Activated CD4-positive, alpha-beta T cell treated with anti-CD3 and anti-CD28 coated beads, Interleukin-2, amount 10 ng/mL, durations not matched to agents 7 days and 5 days (primary cell): ENCODE measurements at places on chromosomes 12 and 14. TPM values are rescaled to one million over a fixed set of nuclear protein-coding genes. Genes with fewer than 3 reads are reported as not detected.

- no peak for DNase-seq
Measured at GRCh38 chr12:53145383-53146260, 34.9 kb upstream of the ZNF740 start.

GRCh38 chr14:60164404-60164711 is 840 bp downstream of the DHRS7 start:
- DNase-seq = no peak

Gene HOXC9
- not detected for total RNA-seq

Gene TSHR
- total RNA-seq = 0.82 TPM

DNA sequence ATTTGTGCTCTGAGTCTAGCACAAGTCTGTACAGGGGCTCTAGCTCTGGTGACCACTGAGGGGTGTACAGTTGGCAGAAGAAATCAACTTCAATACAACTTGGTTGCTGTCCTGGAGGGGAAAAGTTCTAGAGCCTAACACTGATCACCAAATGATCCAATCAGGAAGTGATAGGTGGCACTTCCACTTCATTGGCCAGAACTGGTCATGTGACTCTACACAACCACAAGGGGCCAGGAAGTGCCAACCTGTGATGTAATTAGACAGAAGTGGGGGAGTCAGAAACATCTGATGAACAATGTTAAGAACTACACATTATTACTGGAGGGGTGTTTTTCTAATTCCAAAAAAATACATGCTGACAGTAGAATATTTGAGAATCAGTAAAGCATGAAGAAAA is 401.6 kb downstream of the VRK1 start:
- no peak for DNase-seq

GRCh38 chr12:68699486-68699885 is 12.7 kb downstream of the NUP107 start:
- DNase-seq = no peak

DNA sequence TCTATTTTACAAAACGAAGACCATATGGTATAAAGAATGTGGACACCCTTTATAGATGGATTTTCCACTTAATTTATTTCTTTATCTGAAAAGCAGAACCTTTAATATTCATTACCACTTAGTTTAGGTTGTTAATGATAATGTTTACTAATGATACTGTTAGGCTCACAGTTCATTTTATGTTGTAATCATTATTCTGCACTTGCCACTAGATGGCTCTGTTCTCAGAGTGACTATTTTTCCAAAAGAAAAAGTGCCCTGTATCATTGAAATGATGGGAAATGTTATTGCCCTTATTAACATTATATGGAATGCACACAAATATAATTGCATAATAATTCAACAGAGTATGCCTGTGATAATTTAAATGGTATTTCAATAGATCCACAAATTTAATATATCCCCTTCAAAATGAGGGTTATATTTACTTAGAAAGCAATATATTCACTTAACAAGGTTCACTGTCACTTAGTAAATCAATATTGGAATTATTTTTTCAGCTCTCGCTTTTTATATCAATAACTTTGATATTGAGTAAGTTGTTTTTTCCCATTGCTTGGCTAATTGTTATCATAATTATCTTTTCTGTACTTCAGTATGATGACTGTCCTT is 95.7 kb downstream of the PDE3A start:
- no peak for DNase-seq
